Stimulated activated CD8-positive, alpha-beta memory T cell treated with anti-CD3 and anti-CD28 coated beads, Interleukin-7, amount 100 ng/mL, for 1 hour (primary cell): ENCODE measurements at places on chromosomes 12 and 14.

DNA sequence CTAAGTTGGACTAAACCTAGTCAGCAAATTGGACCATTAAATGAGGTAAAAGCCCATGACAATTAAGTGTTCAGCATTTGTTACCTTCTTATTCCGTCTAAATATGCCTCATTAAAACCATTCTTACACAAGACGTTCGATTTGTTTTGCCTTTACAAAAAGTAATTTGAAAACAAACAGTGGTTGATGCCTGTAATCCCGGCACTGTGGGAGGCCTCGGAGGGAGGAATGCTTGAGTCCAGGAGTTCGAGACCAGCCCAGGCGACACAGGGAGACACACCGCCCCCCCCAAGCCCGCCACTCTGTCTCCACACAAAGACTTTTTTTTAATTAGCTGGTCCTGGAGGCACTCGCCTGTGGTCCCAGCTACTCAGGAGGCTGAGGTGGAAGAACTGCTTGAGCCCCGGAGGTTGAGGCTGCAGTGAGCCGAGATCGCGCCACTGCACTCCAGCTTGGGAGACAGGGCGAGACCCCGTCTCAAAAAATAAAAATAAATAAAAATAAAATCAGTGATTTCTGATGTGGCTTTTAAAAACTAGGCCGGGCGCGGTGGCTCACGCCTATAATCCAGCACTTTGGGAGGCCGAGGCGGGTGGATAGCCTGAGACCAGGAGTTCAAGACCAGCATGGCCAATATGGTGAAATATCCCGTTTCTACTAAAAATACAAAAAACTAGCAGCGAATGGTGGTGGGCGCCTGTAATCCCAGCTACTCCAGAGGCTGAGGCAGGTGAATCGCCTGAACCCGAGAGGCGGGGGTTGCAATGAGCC lies 856 bp upstream of the EIF4B start:
- DNase-seq = no peak

DNA sequence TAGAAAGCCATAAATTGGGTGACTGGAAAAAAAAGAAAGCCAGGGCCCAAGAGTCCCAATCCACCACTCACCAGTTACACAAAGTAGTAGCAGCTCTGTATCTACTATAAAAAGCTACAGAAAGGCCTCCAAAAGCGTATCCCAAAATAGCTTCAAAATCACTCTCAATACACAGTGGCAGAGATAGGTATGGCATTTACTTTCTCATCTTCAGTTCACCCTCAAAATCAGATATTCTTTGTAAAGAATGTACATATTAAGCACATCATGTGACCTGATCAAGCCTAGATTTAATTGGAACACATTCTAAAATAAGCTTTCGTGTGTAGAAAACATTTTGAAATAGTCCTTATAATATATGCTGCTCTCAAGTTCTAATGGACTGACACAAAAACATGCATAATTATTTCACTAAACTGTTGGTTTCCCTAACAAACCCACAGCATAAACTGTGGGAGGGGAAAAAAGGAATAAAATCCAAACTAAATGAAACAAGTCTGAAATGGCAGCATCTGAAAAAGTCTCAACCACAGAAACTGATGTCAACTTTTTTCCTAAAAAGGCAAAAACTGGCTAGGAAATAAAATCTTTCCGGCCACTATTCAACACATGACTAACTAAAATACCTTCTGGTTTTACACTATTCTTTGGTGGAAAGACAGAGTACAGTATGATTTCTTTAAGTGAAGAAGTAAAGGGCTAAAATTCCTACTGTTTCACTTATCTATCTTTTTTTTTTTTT lies 25.9 kb downstream of the UBE2N start:
- no peak for DNase-seq

GRCh38 chr12:46380022-46380796 lies 7.6 kb upstream of the SLC38A2 start:
- DNase-seq = no peak

GRCh38 chr14:90405755-90406154 lies 8.9 kb downstream of the CALM1 start:
- no peak for DNase-seq

DNA sequence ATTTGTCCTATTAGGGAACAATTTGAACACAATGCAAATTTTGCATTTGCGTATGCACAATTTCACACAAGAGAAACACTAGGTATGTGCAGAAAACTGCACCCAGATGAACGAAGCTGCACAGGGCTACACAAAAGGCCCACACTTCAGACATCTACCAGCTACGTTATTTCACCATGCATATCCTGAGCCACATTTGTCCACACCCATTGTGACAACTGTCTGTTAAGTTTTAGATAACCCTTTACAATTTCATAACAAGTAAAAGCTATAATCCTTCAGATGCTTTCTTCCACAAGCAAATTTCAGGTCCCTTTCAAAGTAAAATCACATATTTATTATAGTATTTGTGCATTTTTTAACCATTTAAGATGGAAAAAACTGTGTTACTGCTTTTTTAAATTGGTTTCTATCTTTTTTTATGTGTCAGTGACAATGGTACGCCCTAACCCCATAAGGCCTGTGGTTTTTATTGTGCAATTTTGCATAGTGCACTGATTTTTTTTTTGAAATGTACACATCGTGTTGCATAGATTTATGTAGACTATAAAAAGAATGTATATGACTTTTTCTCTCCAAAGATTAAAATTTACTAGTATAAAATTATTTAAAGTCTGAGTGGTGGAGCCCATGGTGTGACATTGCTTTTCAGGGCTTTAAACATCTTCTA lies 87.8 kb upstream of the BTG1 start:
- no peak for DNase-seq

- no peak for DNase-seq
Measured at GRCh38 chr14:28901631-28902030, 135.0 kb downstream of the FOXG1 start.

DNA sequence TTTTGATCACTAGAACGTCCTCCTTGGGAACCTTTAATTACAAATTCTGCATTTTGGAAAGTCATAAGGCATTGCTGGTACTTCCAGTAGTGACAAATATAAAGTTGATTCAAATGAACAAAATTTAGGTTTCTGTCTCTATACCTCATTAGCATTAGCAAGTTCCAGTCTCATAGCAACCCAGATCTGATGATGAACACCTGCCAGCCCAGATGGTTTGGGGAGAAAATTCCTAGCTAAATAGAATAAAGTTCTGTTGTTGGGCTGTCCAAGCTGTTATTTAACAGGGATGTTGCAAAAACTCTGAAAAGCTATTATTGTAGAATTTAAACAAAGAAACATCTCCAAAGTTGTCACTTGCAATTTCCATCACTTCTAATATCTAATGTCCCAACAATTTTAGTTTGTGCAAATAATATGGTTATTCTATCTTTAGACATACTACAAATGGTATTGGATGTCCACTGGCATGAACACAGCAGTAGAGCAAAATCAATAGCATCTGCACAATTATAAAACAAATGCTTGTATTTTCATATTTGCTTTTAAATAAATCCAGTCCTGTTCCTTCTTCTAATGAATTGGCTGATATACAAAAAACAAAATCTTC lies 299.4 kb downstream of the SLC16A7 start:
- no peak for DNase-seq

GRCh38 chr12:32921397-32921796 lies 24.8 kb upstream of the PKP2 start:
- no peak for DNase-seq

DNA sequence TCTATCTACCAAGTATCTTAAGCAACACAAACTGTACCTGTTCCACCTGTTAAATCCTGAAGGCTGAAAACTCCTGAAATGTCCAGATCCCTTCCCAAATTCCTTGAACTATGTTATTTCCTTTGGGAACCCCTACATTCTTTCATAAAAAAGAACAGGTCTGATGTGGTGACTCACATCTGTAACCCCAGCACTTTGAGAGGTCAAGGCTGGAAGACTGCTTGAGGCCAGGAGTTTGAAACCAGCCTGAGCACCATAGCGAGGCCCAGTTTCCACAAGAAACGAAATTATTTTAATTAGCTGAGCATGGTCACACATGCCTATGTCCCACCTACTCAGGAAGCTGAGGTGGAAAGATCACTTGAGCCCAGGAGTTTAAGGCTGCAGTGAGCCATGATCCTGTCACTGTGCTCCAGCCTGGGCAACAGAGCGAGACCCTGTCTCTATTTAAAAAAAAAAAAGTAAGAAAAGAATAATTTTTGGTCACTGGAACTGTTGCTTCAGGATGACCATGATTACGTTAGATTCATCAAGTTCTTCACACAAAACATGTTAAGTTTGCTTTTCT lies 84.3 kb downstream of the PHLDA1 start:
- no peak for DNase-seq

- no peak for DNase-seq
Measured at GRCh38 chr12:115481141-115481540, 796.4 kb downstream of the MED13L start.

DNA sequence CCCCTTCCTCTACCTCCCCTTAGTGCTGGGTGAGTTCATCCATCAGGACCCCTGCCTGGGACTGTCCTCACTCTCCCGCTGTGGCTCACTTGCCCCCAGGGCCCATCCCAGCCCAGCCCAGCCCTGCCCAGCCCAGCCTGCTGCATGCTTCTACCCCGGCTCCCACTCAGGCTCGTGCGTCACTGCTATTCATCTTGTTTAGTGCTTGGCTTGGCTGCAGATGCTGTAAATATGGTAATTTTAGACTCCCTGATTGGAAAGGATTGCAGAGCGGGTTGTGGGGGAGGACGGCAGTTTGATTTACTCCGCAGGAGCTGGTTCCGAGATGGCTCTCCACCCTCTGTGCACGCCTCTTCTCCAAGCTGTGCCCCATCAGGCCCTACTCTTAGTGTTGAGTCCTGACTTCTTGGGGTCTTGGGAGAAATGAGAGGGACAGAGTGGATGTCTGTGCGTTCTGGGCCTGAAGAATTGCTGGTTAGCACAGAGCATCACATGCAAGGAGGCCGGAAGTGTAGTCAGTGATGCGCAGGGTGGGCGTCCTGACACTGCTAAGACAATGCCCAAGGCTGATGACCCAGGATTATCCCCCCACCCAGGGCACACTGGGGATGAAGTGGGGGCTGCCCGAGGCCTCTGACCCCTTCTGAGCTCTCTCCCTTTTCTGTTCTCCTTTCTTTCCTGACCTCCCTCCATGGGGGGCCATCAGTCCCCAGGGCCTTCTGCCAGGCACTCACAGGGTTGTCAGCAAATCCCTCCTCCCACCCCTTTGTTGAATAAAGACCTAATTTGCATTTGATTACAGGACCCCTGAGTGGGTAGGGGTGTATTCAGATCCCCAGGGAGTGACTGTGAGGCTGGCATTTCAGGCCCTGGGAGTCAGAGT lies 244.4 kb downstream of the ZFP36L1 start:
- no peak for DNase-seq

- no peak for DNase-seq
Measured at GRCh38 chr12:22856178-22856577, 231.2 kb downstream of the ETNK1 start.

- peak; percentile 19 for DNase-seq
Measured at GRCh38 chr14:75247286-75247922, 31.2 kb upstream of the FOS start.

GRCh38 chr14:31261859-31262731 lies 54.5 kb upstream of the HECTD1 start:
- DNase-seq = no peak

DNA sequence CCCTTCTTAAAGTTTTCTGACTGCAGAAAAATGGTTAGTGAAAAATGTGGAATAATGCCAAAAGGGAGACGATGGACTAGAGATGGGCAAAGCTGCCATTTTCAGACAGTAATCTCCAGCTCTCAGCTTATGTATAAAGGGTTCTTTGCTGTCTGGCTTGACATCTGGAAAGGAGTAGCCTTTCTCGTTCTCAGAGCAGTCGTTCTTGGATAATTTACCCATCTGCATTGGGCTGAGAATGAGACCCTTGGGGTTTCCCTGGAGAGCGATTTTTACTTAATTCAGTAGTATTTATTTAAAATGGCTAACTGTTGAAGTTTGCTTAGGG lies 1.2 kb downstream of the NUDT4 start:
- DNase-seq = no peak

- DNase-seq = no peak
Measured at GRCh38 chr14:66709291-66709690, 201.3 kb downstream of the GPHN start.

GRCh38 chr12:111705672-111706071 lies 19.8 kb downstream of the ACAD10 start:
- no peak for DNase-seq

- DNase-seq = no peak
Measured at GRCh38 chr12:93784339-93785086, 107.3 kb downstream of the CRADD start.

DNA sequence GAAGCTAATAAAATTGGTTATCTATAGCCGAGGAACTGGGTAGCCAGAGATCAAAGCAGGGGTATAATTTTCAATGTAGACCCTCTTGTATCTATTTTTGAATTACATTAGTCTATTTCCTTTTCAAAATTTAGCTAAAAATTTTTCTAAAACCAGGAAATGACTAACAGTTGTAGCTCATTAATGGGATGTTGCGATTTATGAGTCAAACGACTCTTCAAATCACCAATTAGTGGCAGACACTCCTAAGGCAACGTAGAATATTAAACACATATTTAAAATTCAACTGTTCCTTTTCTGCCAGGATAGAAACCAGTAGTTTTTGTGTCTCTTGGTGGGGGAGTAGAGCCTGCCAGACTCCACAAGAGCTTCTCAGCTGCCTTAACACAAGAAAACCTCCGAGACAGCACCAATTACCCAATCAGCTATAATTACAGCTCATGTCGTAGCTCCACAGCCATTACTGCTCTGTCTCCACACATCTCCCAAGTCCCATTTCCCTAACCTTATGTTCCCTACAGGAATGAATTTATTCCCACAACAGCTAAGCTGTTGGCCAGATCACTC lies 26.9 kb downstream of the GCN1 start:
- DNase-seq = no peak

- no peak for DNase-seq
Measured at GRCh38 chr14:89986462-89987160, 30.9 kb downstream of the TDP1 start.

- no peak for DNase-seq
Measured at GRCh38 chr14:77158175-77158881, 16.7 kb upstream of the ZDHHC22 start.

DNA sequence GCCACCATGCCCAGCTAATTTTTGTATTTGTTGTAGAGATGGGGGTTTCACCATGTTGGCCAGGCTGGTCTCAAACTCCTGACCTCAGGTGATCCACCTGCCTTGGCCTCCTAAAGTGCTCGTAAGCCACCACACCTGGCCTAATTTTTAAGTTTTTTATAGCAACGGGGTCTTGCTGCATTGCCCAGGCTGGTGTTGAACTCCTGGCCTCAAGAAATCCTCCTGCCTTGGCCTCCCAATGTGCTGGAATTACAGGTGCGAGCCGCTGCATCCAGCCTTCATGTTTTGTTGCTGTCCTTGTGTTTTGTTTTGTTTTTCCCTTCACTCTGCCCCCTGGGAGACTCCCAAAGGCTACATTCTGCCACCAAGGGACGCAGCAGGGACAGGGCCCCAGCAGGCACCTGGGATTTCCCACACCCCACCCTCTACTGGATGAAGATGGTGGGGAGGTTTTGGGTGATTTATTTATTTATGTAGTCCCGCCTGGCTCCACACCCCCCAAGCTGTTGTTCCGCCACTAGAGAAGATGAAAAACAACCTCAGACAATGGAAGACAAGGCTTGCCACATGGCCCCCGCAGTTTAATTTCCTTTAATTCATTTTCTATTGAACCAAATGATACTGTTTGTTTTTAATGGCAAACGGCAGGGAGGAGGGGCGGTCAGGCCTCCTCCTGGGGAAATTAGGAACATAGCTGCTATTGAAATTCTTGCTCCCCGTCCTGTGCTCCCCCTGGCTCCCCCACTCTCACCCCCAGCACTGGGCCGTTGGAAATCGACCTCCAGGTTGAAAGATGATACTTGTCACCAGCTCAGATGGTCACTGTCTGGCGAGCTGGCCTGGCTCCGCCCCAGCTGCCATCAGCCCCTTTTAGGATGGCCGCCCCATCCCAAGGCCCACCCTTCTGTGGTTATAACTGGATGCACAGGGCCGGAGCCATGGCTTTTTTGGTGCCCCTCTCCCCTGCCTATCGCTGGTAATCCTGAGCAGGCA lies 70.3 kb downstream of the RNFT2 start:
- DNase-seq = no peak
